Femur (tissue), 1 donor: ENCODE measurements at places on chromosomes 1 and 21.

- DNase-seq = peak; percentile 69
These were observed 24.9 kb upstream of the KCNA2 start for GRCh38 chr1:110630839-110631663.

GRCh38 chr1:159827102-159827490, 423 bp downstream of the SLAMF8 start:
- DNase-seq = no peak

DNA sequence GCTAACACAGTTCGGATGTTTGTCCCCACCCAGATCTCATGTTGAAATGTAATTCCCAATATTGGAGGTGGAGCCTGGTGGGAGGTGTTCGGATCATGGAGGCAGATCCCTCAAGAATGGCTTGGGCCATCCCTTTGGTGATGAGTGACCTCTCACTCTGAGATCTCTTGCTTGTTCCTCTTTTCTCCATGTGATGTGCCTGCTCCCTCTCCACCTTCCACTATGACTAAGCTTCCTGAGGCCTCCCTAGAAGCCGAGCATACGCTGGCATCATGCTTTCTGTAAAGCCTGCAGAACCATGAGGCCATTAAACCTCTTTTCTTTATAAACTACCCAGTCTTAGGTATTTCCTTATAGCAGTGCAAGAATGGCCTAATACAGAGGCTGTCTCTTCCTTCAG, 8.1 kb upstream of the PLA2G5 start:
- DNase-seq = no peak

GRCh38 chr1:35936838-35937237, 5.9 kb downstream of the AGO3 start:
- DNase-seq = no peak

DNA sequence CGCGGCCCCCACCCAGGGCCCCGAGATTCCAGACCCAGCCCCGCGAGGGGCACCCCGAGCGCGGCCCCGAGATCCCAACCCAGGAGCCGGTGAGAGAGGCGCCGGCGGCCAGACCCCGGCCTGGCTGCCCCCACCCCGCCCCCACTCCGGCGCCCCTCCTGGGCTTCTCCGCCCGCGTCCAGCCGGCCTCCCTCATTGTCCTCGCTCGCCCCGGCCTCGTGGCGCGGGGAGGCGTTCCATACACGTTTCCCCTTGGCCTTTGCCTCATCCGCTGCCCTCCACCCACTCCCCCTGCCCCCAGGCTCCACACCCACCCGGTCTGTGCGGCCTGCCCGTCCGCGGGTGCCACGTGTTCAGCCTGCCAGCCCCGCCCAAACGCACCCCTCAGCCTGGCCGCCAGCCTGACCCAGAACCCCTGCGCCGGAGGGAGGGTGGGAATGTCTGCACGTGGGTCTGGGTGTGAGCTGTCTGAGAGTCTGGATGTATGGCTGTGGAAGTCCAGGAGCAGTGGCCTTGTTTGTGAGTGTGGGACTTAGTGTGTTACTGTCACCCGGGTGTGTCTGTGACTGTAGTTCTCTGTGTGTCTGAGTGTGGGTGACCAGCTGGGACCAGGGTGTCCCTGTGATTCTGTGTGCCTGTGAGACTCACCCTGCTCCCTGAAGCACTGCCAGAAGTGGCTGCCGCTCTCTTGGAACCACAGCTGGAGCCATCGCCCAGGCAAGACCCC, 681 bp downstream of the B4GALT2 start:
- DNase-seq = peak; percentile 80

DNA sequence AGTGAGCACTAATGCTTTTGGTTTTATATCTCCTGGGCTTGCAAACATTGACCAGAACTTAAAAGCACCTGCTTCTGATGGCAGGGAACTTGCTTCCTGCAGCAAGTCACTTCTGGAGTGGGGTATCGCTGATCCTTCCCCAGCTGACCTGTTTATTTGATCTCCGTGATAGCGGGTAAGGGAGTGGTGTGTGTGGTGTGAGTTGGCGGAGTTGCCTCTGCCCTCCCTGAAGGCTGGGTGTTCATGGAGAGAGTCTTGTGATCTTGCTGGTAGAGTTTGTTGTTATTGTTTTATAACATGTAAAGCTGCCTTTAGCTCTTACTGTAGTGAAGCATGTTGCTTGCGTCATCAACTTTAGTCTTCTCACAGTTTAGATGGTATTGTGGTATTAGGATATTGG, 3.9 kb downstream of the MFN2 start:
- DNase-seq = no peak

DNA sequence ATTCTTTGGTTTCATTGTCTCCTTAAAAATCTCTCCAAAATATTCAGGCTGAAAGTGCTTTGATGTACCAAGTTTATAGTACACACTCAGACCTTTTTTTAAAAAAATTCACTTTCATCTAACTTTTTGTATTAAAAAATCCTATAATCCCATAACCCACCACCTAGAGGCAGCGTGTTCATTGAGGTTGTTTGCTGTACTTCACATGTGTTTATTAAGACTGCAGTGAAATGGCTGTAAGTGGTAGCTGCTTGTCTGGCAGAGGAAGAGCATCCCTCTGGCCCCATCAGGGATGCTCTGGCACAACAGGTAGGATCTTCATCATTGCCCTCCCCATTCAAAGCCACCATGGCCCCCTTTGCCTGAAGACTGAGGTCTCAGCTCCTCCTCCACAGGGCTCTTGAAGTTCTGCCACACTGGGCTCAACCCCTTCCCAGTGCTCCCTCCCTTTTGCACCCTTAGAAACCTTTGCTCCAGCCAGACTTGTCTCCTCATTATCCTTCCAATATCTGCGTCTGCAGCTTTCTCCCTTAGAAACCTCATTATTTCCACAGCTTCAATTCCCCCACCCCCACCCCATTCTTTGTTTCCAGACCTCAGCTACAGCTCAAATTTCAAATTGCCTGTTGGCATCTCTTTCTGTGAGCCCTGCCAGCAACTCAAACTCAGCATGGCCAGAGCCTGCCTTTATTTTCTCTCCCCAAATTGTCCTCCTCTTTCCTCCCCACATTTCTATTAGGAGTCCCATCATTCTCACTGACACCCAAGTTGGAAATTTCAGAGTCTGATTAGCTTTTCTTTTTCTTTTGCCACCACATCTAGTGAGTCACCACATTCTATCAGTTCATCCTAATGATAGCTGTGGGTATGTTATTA, 369.6 kb upstream of the USP24 start:
- peak; percentile 88 for DNase-seq

GRCh38 chr1:1237874-1238701, 6.1 kb downstream of the B3GALT6 start:
- DNase-seq = no peak

DNA sequence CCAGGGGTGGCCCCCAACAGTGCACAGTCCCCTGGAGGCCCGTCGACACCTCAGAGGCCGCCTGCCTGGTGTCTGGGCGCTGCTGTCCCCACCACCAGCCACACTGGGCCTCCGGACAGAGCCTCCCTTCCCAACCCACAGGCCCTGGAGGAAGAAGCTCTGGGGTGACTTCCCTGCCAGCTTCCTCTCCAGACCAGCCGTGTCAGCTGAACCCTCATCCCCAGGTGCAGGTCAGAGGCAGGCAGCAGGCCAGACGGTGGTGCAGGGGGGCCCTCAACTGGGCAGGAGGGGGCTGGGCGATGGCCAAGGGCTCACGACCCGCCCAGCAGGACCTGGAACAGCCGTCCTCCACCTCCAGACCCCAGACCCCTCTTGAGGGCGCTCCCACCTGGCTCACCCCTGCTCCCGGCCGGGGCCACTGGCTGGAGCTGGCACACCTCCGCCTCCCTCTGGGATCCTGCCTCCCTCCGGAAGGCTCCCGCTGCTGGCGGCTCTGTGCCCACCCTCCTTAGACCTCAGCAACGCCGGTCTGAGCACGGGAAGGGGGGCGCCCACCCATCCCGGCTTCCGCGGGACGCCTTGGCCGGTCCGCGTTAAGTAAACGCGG, 520 bp downstream of the TNFRSF18 start:
- DNase-seq = peak; percentile 24

GRCh38 chr21:30434033-30434631, 4.1 kb downstream of the KRTAP13-4 start:
- no peak for DNase-seq

DNA sequence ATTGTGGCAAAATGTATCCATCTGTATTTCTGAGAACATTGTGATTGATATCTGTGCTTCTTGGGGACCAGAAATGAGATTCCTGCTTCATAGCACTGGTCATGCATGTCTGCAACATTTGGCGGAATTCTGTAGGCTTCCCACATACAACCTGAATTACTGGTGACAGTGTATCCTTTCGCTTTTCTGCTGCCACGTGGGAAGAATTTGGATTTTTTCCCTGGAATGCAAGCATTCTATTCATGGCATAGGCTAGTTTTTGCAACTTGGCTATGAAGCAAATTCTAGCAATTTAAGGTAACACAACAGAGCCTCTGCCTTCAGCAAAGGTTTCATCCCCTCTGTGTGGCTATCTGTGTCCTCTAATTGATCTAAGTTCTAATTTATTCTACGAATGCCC, 85.9 kb downstream of the BCAR3 start:
- no peak for DNase-seq

DNA sequence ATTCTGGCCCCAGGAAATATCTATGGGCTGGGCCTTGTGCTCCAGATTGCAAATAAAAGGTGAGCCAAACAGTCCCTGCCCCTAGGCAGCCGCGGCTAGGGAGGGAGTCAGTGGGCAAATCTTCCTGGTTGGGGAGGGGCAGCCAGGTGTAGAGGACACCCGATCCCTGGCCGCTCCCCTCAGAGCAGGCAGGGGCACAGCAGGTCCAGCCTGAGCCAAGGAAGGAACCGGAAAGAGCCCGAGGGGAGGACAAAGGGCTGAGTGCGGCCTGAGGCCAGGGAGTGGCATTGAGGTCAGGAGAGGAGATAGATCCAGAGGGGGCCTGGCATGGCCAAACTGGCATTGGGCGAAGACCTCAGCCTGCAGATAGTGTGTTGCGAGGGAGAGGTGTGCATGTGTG, 36.6 kb upstream of the ARF1 start:
- no peak for DNase-seq

- DNase-seq = peak; percentile 74
These were observed 66.9 kb downstream of the GNG12 start for GRCh38 chr1:67766141-67766978.

GRCh38 chr21:19350286-19350685, 946.7 kb upstream of the TMPRSS15 start:
- DNase-seq = no peak

DNA sequence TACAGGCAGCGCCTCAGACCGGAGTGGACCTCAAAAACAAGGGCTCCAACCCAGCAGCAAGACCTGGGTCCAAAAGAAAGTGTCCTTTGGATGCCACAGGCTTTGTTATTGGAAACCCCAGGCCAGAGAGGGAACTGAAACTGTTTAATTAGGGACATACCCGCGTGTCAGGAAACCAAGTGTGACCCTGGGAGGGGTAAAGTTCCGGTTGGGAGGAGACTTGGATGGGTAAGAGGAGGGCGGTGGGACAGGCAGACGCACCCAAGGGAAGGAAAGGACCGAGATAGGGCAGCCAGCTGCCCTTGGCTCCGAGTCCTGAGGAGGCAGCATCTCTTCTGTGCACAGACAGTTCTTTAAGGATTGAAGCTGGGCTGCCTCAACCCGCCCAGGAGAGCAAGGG, 71.4 kb downstream of the CDC7 start:
- DNase-seq = peak; percentile 32

GRCh38 chr1:166839600-166840308, 479 bp downstream of the POGK start:
- peak; percentile 57 for DNase-seq

DNA sequence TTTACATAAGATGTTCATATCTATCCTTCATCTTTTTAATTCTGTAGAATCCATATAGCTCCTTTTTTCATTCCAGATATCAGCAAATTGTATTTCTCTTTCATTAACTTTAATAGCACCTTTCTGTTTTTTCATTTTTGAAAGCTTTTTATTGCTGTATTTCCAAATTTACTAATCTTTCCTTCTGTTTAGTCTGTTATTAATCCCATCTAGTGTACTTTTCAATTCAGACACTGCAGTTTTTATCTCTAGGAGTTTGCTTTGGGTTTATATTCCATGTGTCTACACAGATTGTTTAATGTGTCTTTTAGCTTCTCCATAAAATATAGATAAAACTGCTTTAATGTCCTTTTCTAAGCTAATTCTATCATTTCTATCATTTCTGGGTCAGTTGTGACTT, 37.4 kb upstream of the GUCA2A start:
- DNase-seq = no peak

DNA sequence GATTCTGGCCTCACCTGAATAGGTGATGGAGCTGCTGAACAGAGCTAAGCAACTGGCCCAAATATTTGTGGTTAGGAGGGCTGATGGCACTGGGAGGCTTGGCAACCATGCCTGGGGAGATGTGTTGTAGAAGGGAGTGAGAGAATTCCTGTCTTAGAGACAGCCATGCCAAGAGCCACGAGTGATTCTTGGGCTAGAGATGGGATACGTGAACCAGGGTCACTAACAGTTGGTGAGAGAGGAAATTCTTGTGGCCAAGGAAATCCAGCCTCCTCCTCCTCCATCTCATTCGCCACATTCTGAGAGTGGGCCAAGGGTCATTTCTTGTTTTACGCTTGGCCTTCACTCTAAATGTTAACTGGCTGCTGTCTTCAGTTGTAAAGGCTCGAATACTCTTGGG, 46.3 kb downstream of the NGF start:
- DNase-seq = no peak

DNA sequence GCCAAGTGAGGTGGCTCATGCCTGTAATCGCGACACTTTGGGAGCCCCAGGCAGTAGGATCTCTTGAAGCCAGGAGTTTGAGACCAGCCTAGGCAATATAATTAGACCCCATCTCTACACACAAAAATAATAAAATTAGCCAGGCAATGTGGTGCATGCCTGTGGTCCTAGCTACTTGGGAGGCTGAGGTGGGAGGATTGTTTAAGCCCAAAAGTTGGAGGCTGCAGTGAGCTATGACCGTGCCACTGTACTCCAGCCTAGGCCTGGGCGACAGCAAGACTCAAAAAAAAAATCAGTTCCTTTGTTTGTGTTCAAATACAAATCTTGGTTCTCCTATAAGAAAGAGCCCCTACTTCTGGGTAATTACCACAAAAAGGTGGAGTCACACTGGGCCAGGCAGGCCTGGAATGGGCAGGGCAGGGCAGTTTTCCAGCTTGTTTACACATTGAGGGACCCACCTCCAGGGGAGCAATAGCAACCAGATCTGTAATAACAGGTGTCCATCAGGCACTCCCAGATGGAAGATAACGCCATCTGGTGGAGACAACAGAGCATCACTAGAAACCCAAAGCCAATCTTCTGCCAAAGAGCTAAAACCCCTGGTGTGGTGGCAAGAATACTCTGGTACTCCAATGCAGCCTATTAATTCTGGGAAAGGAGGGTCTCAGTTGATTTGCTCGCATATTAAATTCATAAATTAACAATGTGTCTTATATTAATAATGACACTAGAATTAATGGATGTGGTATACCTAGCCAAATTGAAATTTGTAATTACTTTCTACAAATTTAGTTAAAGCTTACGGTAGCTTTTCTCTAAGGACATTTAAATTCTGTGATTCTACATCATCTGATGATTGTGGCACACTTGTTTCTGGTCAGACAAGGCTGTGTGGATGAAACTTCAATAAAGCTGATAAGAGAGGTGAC, 13.2 kb downstream of the PPP1R15B start:
- DNase-seq = peak; percentile 64

DNA sequence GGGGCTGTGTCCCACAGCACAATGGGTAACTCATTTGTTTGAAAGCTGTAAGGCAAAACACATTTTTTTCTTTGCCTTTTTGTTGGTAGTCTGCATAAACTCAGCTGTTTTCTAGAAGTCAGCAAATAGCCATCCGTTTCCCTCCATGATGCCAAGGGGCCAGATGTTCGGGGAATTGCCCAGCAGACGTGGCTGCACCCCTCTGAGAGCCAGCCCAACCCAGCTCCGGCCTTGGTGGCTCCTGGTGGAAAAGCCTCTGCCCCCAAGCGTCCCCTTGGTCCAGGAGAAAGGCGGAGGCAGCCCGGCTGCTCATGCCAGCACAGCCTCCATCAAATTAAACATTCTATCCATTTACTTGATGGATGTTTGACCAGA, 58.4 kb upstream of the ADARB1 start:
- peak; percentile 24 for DNase-seq
